Neuronal stem cell (in vitro differentiated cells): ENCODE measurements at places on chromosomes 7 and 10.

DNA sequence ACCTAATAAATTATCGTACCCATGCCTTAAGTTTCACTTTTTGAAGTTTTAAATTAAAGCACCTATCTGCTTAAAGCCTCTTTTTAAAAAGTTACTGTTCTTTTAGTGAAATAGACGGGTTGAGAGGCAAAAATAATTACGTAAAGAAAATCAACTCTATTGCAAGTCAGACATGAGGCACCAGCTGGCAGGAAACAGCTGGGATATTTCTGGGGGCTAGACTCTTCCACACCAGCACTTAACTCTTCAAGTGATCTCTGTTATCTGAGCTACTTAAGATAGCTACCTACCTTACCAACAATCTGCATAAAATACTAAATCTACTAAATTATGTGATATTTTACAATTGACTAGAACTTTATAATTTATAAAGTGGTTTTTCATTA is 35.8 kb downstream of the GBF1 start:
- DNase-seq: no peak

GRCh38 chr10:50211670-50212069 is 39.6 kb downstream of the ASAH2 start:
- no peak for DNase-seq

- no peak for DNase-seq
Measured at GRCh38 chr7:36946401-36946739, 222.1 kb upstream of the AOAH start.

- DNase-seq: no peak
Measured at GRCh38 chr10:3902054-3902808, 117.2 kb upstream of the KLF6 start.

- no peak for DNase-seq
Measured at GRCh38 chr7:21960922-21961321, 15.2 kb upstream of the CDCA7L start.

DNA sequence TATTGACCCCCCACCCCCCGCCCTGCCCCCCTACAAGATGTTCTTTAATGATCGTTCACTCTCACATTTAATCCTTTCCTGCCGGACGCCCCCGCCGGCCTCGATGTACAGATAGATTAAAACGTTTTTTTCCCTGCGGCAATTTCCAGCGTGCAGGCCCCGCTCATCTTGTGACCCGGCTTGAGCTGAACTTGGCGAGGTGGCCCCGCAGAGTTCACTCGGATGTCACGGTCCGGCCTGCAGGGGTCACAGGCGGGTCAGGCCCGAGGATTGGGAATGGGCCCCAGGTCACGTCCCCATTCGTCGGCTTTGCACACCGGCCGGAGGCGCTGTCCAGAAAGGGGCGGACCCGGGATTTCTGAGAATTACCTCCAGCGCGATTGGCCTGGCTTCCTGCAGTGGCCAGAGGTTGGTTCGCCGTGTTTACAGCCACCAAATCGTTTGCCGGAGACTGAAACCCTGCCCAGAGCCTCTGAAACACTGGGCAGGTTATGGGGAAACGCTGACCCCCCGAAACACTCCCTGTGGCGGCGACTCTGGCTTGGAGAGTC is 1.9 kb upstream of the CYP26A1 start:
- DNase-seq: no peak

GRCh38 chr10:60262647-60263126 is 127.0 kb downstream of the ANK3 start:
- no peak for DNase-seq

GRCh38 chr7:78510580-78511188 is 712.1 kb downstream of the PHTF2 start:
- peak; percentile 31 for DNase-seq

- peak; percentile 0 for DNase-seq
Measured at GRCh38 chr10:42551582-42552187, 86.7 kb downstream of the ZNF33B start.

DNA sequence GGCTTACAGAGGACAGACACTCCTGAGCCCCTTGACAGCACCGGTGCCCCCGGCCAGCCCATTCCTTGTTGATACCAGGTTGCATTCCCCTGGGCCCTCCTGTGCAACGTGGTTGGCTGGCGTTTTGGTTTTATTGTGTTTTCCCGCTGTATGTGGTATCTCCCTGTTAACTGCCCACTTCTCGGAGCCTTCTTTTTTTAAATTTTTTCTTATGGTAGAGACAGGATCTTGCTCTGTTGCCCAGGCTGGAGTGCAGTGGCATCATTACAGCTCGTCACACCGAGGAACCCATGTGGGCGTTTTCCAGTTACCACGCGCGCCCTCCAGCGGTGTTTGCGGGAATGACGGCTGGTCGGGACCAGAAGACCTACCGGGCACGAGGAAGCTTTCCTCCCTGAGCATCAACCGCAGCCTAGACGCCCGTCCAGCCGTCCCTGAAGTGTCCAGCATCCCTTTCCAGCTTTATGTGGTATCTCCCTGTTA is 16.9 kb upstream of the ZFAND2A start:
- no peak for DNase-seq

DNA sequence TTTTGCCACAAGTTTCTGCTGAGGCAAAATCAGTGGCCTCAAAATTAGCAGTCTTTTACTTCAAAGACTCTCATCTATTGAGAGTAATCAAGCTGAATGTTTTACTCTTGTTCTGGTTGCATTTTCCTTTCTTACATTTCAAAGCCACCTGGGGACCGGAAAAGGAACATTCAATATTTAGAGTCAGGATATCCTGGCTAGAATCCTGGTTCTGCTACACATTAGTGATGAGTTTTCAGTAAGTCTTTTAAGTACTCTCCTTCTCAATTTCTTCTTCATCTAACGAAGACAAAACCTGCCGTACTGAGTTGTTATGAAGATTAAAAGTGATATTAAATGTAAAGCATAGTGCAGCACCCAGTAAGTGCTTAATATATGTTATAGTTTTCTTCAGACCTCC is 52.5 kb downstream of the LAMB4 start:
- no peak for DNase-seq

GRCh38 chr7:22402250-22402649 is 45.3 kb upstream of the RAPGEF5 start:
- DNase-seq: no peak

DNA sequence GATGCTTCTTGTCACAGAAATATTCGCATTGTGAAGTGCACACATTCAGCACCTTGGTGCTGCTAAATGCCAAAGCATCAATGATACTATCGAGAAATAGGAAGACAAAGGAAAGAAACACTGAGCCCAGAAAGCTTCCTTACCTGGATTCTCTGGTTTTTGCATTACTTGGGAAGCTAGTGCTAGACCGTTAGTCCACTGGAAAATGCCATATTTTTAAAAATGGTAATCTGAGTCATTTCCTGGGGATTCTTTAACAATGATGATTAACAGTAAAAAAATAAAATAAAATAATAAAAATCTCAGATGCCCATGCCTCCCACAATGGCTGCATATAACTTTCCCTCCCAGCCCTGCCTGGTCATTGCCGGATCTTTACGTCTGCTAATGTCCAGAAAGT is 420.1 kb upstream of the MGMT start:
- no peak for DNase-seq

GRCh38 chr10:6969659-6970058 is 389.6 kb upstream of the PRKCQ start:
- no peak for DNase-seq

DNA sequence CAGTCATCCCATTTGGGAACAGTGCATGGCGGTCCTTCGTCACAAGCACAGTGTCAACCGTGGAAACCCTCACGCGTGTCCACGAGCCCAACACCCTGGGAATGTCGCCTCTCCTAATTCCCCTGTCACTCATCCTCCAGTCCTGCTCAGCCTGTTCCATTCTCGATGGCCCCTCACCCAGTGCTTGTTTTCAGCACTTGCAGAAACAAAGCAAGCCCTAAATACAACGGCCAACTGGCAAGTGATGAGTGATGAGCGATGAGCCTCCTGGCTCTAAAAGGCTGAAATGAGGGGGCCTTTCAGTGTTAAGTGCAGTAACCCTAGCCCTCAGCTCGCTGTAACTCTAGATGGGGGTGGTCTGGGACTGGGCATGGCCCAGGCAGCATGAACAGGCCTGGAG is 22.6 kb downstream of the NKX2-3 start:
- no peak for DNase-seq

- DNase-seq: no peak
Measured at GRCh38 chr10:86357041-86357440, 9.6 kb downstream of the GRID1 start.

- no peak for DNase-seq
Measured at GRCh38 chr10:103676851-103677417, 178.4 kb downstream of the SH3PXD2A start.

- DNase-seq: no peak
Measured at GRCh38 chr10:110165239-110165638, 42.2 kb upstream of the MXI1 start.

- no peak for DNase-seq
Measured at GRCh38 chr7:105837765-105838626, 38.4 kb downstream of the ATXN7L1 start.

GRCh38 chr10:19947656-19948055 is 131.4 kb downstream of the PLXDC2 start:
- no peak for DNase-seq

DNA sequence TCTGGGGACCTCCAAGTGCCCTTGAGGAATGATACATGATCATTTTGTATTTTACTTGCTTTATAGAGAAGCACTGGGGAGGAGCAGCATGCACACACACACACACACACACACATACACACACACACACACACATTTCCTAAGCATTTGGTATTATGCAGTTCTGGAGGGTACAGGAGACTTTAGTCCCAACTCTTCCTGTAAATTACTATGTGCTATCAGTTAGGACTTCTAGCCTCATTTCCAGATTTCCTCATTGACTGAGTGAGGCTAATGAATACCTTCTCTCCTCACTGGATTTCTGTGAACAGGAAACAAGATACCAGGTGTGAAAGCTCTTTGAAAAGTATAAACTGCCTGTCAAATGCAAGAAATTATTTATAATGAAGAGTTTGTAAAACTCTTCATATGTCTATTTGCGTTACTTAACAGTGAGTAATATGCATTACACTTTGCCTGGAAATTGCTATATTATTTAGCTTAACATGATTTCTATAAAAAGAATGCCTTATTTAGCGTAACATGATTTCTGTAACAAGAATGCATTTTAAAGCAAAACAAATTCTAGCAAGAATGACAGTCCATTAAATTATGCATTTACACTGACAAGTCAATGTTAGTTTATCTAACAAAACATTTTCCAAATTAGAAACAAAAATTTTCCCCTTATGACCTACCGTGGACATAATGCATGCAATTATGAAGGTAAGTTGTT is 34.2 kb downstream of the ACTA2 start:
- DNase-seq: no peak

- no peak for DNase-seq
Measured at GRCh38 chr7:144256112-144256511, 8.5 kb downstream of the OR2A7 start.

GRCh38 chr7:155456738-155457543 is 988 bp upstream of the EN2 start:
- no peak for DNase-seq
